Stimulated activated CD8-positive, alpha-beta memory T cell treated with anti-CD3 and anti-CD28 coated beads, Interleukin-4, amount 100 ng/mL, for 1 hour (primary cell): ENCODE measurements at places on chromosomes 1 and 21.

- DNase-seq: no peak
Observed at GRCh38 chr1:100266741-100267140, 725 bp downstream of the RTCA start.

DNA sequence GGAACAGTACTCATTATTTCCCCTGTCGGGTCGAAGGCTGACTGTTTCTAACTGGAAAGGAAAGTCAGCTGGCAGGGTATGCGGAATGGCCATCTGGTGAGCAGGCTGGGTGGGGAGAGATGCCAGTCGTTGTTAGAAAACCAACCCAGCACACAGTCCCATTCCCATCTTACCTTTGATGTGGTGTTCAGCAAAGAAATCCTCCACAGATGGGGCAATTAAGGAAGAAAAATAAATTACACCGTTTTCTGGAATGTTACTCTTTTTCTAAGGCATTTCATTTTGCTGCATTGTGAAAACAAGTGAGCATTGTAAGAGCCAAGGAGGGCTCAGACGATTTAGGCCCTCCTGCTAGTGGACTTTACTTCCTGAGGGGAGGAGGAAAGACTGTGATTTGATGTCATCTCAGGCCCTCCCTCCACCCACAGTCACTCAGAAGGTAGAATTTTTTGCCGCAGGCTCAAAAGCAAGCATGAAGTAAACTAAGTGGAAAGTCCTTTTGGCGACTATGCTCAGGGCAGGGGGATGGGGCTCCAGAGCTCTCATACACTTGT is at the start of gene SLC16A4:
TSS of gene SLC16A4 (minus strand) at position 335 of the 554 bp plus-strand sequence. CDS start 1,703 bp downstream, outside the sequence.
- no peak for DNase-seq

DNA sequence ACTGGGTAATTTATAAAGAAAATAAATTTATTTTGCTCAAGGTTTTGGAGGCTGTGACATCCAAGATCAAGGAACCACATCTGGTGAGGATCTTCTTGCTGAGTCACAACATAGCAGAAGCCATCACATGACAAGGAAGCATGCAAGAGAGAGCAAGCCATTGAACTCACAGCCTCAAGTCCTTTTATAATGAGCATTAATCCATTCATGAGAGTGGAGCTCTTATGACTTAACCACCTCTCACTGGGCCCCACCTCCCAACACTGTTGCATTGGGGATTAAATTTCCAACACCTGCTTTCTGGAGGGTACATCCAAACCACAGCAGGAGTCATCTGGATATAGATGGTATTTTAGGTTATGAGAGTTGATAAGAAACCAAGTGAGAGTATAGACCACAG is 20.6 kb upstream of the EGLN1 start:
- no peak for DNase-seq

- no peak for DNase-seq
Observed at GRCh38 chr1:41882068-41882477, 36.6 kb downstream of the HIVEP3 start.

- DNase-seq: no peak
Observed at GRCh38 chr1:228964178-228965089, 229.2 kb downstream of the RHOU start.

DNA sequence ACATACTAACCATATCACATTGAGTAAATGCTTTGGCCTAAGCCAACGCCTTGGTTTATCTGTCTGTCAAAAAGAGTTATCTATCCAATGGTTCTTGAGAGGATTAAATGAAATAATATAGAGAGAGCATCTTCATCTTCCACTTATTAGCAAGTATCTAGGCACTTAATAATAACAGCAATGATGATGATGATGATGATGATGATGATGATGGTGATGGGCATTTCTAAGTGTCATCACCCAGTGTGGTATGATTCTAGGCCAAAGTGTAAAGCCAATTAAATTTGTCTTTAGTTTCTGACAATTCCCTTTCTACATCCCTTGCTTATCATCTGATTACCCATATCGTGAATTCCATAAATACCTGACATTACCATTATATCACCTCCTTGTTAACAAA is 65.7 kb upstream of the LRRC53 start:
- no peak for DNase-seq

- no peak for DNase-seq
Observed at GRCh38 chr1:217012659-217013058, 289.4 kb upstream of the ESRRG start.

DNA sequence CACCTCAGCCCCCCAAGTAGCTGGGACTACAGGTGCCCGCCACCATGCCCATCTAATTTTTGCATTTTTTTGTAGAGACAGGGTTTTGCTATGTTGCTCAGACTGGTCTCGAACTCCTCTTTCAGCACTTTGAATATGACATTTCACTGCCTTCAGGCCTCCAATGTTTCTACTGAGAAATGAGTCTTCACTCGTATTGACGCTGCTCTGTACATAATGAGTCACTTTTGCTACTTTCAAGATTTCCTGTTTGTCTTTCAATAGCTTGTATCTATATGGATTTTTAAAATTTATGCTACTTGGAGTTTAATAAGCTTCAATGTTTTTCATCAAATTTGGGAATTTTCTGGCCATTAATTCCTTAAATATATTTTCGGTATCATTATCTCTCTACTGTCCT is 64.7 kb downstream of the GORAB start:
- DNase-seq: no peak

- DNase-seq: no peak
Observed at GRCh38 chr1:100736746-100737145, 17.2 kb downstream of the VCAM1 start.

DNA sequence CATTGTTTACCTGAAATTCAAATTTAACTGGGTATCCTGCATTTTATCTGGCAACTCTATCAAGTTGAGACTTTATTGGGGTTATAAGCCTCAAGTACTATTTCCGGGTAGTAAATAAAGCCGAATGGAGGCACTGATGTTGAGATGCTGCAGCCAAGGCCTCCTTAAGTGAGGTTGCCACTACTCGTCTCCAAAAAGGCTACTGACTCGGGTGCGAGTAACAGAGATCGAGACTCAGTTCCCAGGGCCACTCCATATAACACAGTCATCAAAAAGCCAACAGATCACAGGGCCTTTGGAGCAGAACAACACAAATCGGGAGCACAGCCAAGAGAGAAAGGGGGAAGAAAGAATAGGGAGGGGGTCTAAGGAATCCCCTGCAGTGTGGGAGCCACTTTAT is 524 bp downstream of the COPA start:
- DNase-seq: no peak

DNA sequence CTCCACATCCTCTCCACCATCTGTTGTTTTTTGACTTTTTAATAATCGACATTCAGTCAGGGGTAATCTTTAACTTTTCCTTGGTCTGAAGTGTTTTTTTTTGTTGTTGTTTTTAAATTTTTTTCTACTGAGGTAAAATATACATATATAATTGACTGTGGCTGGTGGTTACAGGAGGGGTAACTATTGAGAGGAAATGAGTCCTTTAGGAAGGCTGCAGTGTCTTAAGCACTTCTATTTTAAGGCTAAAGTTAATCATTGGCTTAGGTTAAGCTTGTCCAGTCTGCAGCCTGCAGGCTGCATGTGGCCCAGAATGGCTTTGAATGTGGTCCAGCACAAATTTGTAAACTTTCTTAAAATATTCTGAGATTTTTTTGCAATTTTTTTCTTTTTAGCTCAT is 172.5 kb downstream of the CTH start:
- DNase-seq: no peak

DNA sequence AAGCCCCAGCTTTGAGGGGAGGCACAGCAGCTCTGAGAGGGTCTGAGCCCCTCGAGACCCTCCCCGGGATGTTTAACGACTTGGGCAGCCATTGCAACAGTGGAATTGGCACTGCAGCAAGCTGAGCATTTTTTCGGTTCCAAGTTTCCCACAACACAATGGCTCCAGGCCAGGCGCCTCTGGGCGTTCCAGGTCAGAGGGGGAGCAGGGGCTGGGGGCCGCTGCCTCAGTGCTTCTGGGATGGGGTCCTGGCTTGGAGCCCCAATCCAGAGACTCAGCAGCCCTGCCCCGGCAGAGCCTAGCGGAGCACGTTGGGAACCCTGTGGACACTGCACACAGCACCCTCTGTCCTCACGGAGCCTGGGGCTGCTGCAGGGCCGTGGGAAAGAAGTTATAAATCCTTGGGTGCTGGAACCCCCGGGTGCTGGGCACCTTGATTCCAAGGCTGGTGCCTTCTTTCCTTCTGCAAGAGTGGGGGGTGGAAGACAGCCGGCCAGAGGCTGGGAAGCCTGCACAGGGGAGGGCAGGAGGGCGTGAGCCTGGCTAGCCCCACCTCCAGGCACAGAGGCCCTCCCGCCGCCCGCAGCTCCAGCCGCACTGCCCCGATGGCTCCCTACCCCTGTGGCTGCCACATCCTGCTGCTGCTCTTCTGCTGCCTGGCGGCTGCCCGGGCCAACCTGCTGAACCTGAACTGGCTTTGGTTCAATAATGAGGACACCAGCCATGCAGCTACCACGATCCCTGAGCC is 50.1 kb downstream of the COL18A1 start:
- no peak for DNase-seq

DNA sequence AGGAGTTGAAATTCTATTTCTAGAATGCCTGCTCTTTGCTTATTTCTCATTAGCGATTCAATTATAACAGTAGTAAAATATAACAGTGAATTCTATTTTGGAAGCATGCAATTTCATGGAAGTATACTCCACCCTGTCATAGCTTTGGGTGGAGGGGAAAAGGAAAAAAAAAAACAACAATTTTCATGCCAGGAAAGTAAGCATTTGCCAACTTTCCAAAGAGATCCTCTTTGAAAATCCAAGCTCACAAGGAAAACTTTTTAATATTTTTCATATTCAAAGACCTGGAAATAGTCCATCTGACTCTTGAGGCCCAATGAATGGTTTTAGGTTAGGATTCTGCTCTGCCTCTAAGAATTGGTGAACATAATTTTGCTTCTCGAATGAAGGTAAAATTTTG is 134.5 kb downstream of the PTPN14 start:
- DNase-seq: no peak

DNA sequence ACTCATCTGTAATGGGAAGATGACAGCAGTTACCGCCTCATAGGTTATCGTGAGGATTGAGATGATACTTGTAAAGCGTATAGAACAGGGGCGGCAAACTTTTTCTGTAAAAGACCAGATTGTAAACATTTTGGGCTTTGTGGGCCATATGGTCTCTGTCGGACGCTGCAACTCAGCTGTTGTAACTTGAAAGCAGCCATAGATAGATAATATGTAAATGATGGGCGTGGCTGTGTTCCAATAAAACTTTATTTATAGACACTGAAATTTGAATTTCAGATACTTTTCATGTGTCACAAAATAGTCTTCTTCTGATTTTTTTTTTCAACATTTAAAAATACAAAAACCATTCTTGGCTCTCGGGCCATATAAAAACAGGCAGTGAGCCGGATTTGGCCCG is 15.8 kb downstream of the ACTL8 start:
- no peak for DNase-seq

DNA sequence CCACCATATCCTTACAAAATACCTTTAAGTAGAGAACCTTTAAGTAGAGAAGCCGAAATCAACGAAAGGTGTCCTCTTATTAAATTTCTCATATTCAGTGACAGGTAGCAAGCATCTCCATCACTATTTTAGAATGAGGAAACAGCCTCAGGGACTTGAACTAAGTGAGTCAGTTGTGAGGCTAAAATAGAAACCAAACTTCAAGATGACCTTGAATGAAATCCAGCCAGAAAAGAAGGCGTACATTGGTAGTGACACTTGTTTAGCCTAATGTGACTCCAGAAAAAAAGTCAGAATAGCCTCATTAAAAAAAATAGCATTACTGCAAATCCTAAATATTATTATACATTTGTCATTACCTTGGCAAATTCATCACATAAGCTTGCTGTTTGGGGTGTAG is 20.1 kb downstream of the RGS8 start:
- DNase-seq: no peak

- DNase-seq: no peak
Observed at GRCh38 chr1:50975436-50975835, 5.4 kb downstream of the CDKN2C start.

DNA sequence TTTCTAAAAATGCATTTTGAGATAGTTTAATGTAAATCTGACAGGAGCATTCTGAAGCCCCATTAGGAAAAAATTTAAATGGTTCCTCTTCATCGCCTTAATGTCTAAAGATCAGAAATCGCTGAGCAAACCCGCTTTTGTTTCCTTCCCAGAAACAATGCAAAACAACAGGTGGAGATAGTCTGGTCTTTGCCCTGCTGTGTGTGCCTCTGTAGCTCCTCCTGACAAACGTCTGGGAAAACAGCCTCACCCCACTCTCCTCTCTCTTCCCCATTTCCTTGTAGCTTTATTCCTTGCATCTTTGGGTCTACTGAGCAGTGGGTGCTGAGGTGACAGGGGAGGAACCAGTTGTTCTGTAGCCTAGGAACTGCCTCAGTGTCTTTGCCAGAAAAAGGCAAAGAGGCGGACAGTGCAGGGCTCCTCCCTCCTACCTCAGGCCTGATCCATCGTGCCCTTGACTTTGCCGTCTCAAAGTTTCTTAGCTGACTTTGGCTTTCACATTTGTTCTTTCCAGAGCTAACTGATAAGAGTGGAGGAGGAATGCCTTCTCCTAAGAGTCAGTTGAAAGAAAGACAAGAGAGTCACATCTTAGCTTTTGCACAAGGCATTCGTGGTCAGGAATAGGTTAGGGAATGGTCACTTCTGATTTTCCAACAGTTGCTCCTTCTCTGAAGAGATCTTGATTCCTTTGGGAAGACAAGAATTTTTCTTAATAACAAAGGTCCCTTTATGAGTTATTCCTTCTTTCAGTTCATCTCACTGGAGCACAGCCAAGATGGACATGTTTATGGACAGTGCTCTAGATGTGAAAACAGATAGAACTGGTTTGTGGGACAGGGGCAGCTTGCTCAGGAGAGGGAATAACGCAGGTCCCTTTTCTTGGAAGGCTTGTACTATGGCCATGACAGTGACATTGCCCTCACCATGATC is 24.9 kb downstream of the SYT11 start:
- no peak for DNase-seq

- DNase-seq: no peak
Observed at GRCh38 chr1:95133687-95134086, 16.5 kb downstream of the TLCD4 start.

- no peak for DNase-seq
Observed at GRCh38 chr21:44757731-44758130, 43.9 kb downstream of the UBE2G2 start.

- no peak for DNase-seq
Observed at GRCh38 chr1:225469051-225469450, 41.2 kb upstream of the LBR start.

GRCh38 chr1:153231363-153231762 is 14.0 kb downstream of the PRR9 start:
- DNase-seq: no peak

GRCh38 chr1:22702296-22703085 is 8.1 kb upstream of the EPHB2 start:
- no peak for DNase-seq

DNA sequence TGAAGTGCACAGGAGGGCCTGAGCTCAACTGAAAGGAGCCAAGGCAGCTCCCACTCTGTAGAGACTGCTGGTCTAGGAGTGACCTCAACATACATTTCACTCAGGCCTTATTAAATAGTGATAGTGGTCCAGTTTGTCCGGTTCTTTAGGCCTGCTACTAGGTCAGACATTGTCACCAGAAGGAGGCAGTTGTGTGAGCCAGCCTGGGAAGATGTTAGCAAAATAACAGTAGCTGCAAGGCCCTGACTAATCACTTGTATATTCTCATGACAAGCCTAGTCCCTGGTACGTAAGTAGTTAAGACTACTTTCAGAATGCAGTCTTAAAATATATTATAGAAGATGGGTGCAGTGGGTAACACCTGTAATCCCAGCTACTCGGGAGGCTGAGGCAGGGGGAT is 264.0 kb upstream of the CAMK1G start:
- DNase-seq: no peak

- no peak for DNase-seq
Observed at GRCh38 chr1:31426249-31426922, 13.4 kb downstream of the SERINC2 start.
